ENCODE measurements at places on chromosomes 5 and 9. TPM values are rescaled to one million over a fixed set of nuclear protein-coding genes. Genes with fewer than 3 reads are reported as not detected.

LURAP1L gene
- total RNA-seq = not detected

PGM5 gene
- not detected for total RNA-seq

TESK1 gene
- 43.5 TPM for total RNA-seq

PNPLA7 gene
- total RNA-seq = 15.7 TPM

MELK gene
- total RNA-seq = not detected

IL9 gene
- total RNA-seq = not detected

SLC6A18 gene
- total RNA-seq = not detected

EFNA5 gene
- total RNA-seq = not detected

TSSK1B gene
- not detected for total RNA-seq

GIN1 gene
- total RNA-seq = 17.4 TPM

FLT4 gene
- 44.5 TPM for total RNA-seq

PDE6A gene
- not detected for total RNA-seq

ECM2 gene
- total RNA-seq = not detected

All from naive thymus-derived CD8-positive, alpha-beta T cell (primary cell).